ENCODE measurements at places on chromosomes 3 and 15.

DNA sequence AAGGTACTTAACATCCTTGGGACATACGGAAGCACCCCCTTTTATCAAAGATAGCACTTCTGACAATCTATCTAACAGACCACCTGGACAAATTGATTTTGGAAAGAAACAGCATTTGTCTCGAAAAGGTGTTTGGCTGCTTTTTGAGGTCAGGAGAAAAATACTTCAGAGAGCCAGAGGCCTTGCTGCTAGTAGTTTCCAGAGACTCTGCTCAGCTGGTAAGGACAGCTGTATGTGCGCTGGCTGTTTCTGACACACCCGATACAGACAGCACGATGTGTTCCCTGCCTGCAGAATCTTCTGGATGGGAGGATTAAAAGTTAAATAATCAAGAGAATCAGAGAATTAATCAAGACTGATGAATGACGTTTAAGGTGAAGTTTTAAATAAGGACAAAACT, 15.6 kb upstream of the GYG1 start:
- no peak for DNase-seq

DNA sequence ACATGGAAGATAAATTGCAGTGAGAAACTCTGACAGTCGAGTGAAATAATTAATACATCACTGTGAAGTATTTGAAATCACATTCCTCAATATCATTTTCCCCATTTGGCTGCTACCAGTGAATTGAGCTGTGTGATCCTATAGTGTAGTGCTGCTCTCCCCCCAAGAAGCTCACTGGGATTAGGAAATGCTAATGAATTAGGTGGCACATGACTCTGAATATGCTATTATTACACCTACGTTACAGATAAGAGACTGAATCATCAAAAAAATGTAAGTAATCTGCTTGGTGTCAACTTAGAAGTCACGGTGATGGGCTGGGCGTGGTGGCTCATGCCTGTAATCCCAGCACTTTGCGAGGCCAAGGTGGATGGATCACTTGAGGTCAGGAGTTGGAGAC, 34.7 kb upstream of the SYNM start:
- DNase-seq, result no peak

DNA sequence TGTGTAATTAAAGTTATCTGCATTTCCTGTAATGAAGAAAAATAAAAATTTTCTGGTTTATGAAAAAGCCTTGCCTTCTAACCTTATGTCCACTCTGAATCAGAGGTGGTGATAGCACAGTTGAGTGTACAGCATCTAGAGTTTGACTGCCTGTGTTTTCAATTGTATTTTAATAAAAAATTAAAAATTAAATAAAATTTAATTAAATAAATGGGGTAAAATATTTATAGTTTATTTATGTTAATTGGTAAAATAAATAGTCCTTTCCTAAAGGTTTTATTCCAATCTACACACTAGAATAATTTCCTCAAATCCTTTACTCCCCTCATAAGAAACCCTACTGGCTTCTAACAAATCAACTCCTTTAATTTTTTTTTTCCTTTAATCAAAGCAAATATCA, 111.8 kb upstream of the MYO5C start:
- no peak for DNase-seq

DNA sequence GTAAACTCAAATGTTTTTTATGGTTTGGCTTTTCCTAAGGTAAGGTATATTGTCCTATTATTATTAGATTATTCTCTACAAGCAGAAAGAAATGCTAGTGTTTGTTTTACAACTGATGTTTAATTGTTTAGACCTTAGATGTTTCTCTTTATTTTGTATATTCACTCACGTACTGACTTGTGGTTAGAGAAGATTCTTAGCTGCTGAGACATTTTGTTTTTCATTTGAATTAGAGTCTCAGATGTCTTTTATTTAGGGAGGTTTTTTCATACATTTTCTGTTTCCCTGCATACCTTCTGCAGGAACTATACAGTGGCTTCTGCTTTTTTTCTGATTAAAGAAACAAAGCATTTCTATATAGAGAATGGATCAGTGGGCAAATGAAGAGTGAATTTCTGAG, 110.9 kb downstream of the MYRIP start:
- DNase-seq, result peak; percentile 37

DNA sequence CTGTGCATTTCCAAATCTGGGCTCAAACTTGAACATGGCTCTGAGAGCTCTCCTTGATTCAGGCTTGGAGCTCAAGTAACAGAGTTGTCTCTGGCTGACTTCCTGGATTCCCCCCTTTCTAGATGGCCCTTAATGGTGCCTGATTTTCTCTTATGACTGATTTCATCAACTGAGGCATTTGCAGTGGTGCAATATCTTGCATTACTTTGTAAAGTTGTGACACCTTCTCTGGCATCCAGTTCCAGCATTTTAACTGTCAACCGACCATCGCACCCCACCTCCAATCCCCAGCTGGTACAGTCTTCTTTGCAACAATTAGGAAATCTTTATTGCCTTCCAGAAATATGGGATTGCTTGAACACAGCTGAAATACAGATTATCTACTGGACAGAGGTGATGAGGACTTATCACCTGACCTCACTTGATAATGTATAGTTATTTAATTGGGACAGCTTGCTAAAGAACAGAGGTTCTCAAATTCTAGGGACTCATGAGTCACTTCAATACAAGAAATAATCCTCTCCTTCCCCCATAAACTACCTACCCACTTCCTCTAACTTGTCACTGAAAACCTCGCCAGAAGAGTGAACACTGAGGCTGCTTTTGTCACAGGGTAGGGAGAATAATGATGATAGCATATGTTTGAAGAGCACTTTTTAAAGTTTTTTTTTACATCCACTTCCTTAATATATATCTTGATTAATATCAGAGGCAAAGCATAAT, 41.8 kb downstream of the FILIP1L start:
- peak; percentile 33 for DNase-seq

GRCh38 chr15:42716626-42717025, 20.3 kb downstream of the CDAN1 start:
- peak; percentile 29 for DNase-seq

GRCh38 chr15:29692527-29692926, 129.7 kb downstream of the TJP1 start:
- DNase-seq, result no peak

DNA sequence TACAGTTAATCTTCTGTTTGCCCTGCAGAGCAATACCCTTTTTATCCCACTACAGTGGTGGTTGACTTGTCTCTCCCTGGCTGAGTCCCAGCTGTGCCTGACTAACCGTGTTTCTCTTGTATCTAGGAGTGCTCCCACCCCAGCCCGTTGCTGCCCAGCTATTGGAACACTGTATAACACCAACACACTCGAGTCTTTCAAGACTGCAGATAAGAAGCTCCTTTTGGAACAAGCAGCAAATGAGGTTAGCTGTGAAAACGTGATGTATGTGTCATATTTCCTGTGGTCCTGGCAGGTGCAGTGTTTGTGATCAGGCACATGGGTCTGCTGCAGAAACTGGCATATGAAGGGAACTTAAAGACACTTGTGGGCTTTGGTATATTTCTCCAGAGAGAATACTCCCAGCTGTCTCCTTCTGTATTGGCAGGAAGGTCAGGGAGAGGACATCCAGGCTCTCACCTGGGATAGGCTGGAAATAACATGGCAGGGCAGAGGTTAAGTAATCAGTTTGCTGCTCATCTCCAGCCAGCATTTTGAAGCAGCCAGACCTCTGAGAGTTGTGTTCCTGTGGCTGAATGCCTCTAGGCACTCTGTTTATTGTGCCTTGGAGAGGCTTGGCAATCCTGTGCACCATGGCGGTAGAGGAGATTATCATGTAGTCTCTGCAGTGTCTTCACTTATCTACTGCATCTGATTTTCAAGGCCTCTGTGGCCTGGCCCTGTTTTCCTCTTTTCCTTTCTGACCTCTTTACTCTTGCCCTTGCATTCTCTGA, 34.8 kb downstream of the ATG7 start:
- no peak for DNase-seq

DNA sequence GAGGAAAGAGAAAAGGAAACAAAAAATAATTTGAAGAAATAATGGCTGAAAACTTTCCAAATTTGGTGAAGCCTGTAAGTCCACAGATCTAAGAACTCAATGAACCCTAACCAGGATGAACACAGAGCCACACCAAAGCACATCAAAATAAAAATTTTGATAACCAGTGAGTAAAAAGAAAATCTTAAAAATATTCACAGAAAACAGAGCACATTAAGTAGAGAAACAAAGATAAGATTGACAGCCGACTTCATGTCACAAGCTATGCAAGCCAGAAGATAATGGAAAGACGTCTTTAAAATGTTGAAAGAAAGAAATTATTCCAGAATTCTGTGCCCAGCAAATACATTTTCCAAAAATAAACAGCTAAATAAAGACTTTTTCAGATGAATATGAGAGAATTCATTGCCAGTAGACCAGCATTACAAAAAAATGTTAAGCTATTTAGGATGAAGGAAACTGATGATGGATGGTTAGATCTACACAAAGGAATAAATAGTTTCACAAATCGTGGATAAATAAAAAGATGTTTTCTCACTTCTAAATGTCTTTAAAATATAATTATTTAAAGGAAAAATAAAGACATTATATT, 140.2 kb upstream of the SKOR1 start:
- peak; percentile 32 for DNase-seq

DNA sequence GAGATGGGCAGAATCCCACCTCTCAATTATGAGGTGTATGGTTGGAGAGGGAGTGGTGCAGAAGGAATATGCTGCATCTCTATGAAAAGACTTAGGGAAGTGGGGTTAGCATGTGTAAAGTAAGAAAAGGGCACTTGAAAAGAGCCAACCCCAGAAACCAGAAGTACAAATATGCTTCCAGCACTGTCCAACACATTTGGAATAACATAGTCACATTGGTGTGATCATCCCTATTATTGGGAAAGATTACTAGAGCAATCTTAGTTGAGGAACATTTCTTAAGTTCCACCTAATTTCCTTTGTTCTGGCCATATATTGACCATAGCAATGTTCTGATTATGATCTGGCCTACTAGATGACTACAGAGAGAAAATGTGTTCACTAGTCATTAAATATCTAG, 34.3 kb downstream of the HMG20A start:
- DNase-seq, result no peak

GRCh38 chr3:189041482-189042090, 130.2 kb upstream of the TPRG1 start:
- DNase-seq, result peak; percentile 44

DNA sequence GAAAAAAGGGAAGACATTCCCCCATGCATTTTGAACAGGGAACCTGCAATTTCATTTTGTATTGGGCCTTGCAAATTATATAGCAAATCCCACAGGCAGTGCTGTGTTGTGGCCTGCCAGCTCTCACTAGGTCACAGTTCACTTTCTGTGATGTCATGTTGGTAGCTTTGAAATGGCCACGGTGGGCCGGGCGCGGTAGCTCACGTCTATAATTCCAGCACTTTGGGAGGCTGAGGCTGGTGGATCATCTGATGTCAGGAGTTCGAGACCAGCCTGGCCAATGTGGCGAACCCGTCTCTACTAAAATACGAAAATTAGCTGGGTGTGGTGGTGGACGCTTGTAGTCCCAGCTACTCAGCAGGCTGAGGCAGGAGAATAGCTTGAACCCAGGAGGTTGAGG, 27.0 kb upstream of the C15orf39 start:
- DNase-seq, result no peak

GRCh38 chr3:126356373-126357264, 589 bp downstream of the KLF15 start:
- DNase-seq, result peak; percentile 12

GRCh38 chr3:150022381-150023238, 51.9 kb upstream of the PFN2 start:
- peak; percentile 48 for DNase-seq

GRCh38 chr3:2839876-2840275, 270.3 kb downstream of the IL5RA start:
- DNase-seq, result no peak

GRCh38 chr3:16550305-16550675, 36.8 kb upstream of the RFTN1 start:
- DNase-seq, result no peak

DNA sequence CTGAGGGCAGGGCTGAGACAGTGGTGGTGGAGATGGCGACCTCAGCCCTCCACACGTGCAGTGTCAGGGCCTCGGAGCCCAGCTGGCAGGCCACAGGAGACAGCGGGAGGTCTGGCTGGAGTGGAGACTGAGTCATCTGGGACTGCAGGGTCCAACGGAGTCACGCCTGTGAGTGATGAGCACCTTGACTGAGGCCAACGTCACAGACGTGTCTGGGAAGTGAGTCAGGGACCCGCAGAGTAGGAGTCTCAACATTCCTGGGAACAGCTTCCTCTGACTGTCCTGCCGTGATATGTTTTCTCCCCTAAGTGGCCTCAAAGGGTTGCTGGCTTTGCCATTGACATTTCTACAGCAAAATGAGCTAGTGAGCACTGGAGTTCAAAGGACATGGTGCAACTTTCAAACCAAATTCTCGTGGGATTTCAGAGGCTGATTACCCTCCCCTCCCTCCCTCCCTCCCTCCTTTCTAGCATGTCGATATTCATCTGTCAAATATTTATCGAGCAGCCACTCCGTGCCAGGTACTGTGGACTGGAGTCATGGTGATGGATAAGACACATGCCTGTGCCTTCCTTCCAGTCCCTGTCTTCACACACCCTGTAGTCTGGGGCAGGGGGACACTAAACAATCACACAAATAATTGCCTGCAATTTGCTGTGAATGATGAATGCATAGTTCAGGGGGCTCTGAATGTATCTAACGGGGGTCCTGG, 53.3 kb upstream of the AMOTL2 start:
- DNase-seq, result peak; percentile 100
